DND-41 (cell line): ENCODE measurements at places on chromosomes 2 and 18.
A peak's percentile ranks its signal among the peaks of the same experiment; 100 is the strongest.

GRCh38 chr2:101479810-101480209 lies 4.9 kb upstream of the RFX8 start:
- peak; percentile 32 for DNase-seq

DNA sequence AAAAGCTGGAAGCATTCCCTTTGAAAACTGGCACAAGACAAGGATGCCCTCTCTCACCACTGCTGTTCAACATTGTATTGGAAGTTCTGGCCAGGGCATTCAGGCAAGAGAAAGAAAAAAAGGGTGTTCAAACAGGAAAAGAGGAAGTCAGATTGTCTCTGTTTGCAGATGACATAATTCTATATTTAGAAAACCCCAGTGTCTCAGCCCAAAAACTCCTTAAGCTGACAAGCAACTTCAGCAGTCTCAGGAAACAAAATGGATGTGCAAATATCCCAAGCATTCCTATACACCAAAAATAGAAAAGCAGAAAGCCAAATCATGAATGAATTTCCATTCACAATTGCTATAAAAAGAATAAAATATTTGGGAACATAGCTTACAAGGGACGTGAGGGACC lies 11.1 kb downstream of the SLC8A1 start:
- no peak for DNase-seq

DNA sequence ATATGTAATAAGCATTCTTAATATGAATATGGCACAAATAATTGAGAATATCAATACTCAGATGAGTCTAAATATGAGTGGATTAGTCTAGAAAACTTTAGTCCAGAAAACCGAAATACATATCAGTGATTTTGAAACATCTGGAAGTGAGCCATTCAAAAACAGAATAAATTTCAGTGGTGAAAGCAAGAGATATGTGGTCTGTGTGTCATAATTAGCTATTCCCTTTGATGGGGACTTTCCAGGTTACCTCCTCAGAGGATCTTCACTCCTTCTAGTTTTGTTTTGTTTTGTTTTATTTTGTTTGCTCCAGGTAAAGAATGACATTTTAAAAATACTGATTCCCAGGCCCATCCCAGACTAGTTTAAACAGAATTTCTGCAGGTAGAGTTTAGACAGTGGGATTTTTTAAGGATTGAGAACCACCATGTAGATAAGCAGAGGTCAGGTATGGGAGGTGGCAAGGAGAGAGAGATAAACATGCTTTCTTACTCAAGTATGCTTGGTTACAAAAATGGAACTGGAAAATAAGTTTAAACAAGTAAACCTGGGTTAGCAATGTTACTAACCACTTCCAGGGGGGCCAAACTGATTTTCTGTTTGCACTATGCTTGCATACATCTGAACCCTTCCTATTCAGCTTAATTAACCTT lies 70.7 kb downstream of the NABP1 start:
- no peak for DNase-seq

- DNase-seq, result no peak
Observed at GRCh38 chr2:96471772-96472171, 33.4 kb downstream of the NEURL3 start.

DNA sequence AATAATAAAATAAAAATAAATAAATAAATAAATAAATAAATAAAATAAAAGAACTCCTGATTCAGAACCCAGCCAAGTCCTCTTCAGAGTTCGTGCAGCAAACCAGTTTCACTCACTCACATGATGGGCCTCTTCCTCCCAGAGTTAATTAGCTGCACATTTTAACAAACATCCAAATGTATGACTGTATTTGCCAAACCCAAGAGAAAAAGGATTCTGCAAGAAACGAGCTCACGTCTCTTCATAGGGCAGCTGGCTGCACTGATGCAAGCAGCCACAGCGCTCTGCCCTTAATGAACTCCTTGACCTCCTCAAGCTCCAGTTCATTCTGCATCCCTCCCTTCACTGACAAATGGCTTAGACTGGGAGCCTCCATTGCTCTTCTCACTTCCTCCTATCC lies 55.1 kb downstream of the MREG start:
- no peak for DNase-seq

DNA sequence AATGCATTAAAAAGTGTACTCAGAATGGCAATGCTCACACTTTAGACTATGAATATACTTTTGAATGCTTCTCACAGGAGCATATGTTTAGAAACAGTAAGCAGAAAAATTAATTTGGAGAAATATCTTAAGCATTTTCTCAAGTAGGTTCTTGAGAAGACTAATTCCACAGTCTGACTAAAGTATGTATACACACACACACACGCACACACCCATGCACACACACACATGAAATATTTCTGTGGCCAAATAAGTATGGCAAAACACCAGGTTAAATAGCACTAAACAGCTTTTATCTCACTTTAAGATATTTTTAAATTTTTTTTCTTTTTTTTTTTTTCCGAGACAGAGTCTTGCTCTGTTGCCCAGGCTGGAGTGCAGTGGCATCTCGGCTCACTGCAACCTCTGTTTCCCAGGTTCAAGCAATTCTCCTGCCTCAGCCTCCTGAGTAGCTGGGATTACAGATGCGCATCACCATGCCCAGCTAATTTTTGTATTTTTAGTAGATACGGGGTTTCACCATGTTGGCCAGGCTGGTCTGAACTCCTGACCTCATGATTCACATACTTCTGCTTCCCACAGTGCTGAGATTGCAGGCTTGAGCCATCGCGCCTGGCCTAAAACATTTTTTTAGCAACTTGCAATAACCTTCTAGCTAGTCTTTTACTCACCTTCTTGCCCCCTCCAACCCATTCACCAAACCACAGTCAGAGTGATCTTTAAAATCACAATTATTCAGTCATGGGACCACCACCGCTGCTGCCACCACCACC lies 67.5 kb upstream of the SCG2 start:
- DNase-seq, result no peak

- DNase-seq, result no peak
Observed at GRCh38 chr2:46278952-46279351, 18.3 kb upstream of the EPAS1 start.

DNA sequence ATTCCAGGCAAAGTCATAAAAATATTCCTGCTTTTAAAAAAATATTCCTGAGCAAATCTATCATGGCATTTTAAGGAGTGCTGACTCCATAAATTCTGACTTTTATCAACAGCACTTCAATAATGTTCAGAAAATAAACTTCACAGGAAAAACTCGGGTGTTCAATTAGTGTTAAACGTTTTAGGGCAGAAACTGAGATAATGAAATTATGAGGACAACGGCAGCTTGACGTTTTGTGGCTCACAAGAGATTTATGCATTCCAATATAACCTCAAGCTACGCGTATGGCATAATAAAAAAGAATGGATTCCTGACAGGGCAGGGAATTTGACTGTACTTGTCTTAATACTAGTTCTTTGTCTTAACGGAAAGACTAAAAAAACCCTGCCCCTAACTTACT lies 133.2 kb downstream of the ICOS start:
- DNase-seq, result no peak

- DNase-seq, result no peak
Observed at GRCh38 chr2:46487667-46488335, 8.4 kb downstream of the TMEM247 start.

- no peak for DNase-seq
Observed at GRCh38 chr2:17759805-17760204, 5.9 kb downstream of the GEN1 start.

DNA sequence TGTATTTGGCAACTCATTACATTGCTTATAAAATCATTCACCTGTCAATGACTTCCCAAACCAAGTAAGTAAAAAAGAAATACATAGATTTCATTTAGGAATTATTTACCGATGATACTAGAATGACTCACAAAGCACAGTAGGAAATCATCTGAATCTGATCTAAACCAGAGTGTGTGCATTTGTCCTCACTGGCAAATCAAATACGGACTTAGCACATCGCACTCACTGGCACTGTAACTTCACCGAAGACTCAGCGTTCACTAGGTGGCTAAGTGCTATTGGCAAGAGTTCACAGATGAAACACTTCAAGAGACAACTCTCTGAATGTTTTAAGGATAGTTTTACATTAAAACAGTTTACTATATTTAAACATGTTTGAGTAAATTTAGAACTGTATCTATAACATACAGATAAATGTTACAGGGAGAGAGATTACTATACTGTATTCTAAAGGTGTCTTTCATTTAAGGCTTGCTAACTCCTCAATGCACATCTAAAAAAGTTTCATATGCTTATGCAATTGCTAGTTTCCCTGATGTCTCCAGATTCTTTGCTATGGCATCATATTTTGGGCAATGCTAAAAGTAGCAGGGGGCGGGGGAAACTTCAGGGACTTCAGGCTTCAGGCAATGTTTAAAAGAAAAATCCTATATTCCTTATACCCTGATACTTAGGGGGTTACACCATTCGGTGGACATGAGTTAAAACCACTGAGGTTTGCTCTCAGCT lies 48.8 kb downstream of the STK39 start:
- no peak for DNase-seq
